Fibroblast of skin of scalp (primary cell): ENCODE measurements at places on chromosomes 1 and 21.

DNA sequence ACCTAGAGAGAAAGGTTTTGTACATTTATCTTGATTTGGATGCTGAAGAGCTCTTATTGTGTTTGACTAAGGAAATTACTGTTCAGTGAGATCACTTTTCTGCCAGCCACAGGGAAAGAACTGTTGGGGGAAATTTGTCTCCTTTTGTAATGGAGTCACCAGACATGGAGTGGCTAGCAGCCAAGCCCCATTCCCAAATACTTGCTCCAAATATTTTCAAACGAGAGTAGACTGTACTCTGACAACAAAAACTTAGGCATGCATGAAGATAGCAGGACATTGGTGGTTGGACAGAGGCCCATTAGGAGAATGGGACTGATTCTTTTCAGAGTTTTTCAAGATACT, 21.1 kb downstream of the IPO9 start:
- DNase-seq: peak; percentile 96

DNA sequence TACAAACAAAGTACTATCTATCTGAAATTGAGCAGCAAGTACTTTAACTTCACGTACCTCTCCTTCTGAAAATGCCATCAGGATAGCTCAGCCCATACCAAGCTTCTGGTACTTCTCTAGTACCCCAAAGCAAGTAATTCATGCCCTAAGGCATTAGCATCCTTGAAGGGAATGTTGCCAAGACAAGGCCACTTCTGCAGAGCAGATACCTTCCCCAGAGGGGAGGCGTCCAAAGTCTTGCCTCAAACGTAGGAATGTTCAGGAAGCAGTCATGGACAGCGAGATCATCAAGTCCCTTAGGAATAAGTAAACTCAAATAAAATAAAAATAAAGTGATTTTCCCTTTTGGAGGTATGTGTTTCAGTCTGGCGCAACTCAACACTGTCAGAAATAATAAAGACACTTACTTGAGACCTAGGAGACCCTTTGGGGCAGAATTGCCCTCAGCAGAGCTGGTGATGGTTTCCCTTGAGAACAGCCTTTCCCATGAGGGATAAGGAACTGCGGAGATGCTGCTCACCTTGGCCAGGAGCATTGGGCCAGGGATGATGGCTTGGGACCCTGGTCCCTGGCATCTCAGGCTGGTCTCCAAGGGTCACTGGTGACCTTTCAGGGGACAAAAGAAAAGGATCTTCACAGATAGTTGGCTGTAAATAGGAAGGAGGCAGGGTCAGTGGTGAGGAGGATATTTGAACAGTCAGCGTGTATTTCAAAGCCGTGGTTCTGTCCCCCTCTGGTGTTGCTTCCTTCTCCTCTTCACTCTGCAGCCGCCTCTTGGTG, 522.9 kb downstream of the KIF26B start:
- DNase-seq: peak; percentile 84

DNA sequence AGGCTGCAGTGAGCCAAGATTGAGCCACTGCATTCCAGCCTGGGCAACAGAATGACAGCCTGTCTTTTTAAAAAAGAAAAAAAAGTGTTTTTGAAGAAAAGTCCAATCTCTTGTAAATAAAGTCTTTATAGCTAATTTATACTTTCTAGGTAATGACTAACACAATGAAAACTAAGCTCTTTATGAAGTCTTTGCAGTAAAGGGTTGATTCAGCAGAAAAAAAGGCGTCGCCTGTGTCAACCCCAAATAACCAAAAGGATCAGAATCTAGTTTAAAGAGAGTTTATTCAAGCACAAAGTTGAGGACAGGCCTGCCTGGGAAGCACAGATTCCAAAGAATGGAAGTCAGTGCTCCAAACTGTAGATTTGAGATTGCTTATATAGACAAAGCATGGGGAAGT, 14.3 kb upstream of the PGBD2 start:
- no peak for DNase-seq

DNA sequence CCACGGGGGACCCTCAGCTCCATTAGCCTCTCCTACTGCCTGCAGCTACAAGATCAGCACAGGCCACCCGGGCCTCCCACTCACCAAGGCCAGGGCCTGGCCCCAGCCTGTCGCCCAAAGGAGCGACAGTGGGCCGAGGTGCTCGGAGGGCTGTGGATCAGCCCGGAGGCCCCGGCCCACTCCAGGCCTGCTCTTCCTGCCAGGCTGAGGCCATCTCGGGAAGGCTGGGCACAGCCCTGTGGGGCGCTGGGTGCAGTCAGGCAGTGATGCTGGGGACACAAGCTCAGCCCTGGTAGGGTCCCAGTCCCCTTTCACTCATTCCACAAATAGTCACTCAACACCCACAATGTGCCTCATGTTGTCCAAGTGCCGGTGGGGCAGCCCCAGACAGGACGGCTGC, 58.8 kb downstream of the CASZ1 start:
- no peak for DNase-seq

DNA sequence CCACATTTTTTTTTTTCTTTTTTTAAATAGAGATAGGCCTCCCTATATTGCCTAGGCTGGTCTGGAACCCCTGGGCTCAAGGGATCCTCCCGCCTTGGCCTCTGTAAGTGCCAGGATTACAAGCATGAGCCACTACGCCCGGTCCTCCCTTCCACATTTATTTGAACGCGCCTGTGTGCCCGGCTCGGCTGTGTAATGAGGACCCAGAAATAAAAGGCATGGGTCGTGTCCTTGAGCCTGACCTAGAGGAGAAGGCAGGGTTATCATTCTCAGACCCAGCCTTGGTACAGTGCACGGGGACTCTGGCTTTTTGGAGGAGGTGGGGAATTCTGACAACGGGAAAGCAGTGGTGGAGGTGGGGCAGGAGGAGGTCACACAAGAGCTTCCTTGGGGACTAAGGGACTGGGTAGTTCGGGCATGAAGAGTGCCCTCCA, 841 bp downstream of the CENPF start:
- no peak for DNase-seq
